CD4-positive, alpha-beta T cell treated with Interleukin-15 for 4 hours (primary cell): ENCODE measurements at places on chromosomes 7 and 10.

GRCh38 chr7:31102151-31102972 is 50.3 kb downstream of the ADCYAP1R1 start:
- no peak for DNase-seq

- DNase-seq, result no peak
Measured at GRCh38 chr10:75568450-75569130, 137.2 kb downstream of the LRMDA start.

- peak; percentile 47 for DNase-seq
Measured at GRCh38 chr7:26278770-26279169, 12.9 kb upstream of the SNX10 start.

DNA sequence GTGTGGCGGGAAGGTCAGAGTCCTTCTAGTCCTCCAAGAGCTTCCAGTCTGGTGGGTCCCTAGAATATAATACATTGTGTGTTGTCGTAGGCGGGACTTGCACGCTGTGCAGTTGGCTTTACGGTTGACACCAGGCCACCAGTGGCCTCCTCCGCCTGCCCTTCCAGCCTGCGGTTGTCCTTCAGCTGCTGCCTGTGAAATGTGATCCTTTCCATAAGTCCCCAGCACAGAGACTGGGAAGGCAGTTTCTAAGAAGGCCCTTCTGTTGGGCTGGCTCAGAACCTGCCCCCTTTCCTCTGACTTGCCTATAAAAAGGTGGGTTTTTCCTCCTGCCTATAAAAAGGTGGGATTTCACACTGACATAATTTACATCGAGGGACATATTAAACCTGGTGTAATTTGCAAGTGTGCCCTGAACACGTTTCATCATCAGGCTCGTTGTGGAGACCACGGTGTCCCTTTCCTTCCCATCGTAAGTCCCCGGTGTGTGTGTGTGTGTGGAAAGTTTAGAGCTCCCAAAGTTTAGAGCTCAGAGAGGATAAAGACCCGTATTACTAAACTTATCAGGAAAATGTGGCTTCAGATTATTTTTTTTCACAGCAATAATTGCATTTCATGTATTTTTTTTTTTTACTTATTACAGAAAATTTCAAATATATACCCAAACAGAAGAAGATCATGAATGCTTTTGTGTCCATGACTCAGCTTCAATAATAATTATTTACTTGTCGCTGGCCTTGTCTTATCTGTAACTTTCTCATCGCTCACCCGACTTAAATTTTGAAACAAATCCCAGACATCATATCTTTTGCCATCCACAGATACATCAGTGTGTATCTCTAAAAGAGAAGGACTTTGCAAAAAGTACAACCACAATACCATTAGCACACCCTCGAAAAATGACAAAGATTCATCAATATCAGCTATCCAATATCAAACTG is 45.1 kb downstream of the CUX1 start:
- DNase-seq, result no peak

DNA sequence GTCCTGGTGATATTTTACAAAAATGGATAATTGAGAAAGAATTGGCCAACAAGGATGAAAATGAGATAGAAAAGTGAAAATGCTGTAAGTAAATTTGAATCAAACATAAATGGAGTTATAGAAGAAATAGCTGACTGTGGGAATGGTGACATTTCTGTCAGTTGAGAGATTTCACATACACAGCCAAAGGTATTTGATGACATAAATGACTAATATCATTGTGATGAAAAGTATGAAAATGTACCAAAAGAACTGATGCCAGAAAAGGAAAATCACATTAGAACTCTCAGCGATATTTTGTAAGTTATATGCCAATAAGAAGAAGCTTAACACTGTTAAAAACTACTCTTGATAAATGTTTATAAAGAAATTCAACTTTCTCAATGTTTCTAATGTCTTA is 54.9 kb downstream of the TFPI2 start:
- no peak for DNase-seq

GRCh38 chr7:147161405-147161804 is 1044.8 kb downstream of the CNTNAP2 start:
- DNase-seq, result no peak

DNA sequence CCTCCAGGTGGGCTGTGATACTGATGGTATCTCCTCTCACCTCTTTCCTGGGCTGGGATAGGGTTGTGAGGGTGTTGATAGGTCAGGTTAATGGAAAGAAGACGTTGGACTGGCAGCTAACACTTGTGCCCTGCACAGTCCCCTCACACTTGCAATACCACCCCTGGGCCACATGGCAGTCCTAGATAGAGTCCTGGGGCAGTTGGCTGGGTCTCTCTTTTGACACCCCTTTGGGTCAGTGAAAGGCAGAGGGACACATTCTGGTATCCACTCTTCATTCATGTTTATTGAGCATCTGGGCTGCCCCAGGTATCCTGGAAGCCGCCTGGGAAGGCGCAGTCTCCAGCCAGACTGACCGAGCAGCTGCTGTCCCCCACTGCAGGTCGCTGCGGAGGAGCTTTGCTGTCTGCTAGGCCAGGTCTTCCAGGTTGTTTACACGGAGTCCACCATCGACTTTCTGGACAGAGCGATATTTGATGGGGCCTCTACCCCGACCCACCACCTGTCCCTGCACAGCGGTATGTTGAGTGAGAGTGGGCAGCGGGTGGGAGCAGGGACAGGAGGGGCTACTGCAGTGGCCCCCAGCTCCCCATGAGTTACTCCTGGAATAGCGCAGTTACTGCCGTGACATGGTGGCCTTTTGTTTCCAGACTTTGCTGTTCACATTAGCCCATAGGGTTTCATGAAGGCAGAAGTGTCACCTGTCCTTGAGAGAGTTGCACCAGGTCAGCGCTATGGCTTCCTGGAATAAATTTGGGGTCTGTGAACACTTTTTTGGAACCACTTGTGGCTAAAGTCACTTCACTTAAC is 19.1 kb downstream of the NACAD start:
- DNase-seq, result no peak

DNA sequence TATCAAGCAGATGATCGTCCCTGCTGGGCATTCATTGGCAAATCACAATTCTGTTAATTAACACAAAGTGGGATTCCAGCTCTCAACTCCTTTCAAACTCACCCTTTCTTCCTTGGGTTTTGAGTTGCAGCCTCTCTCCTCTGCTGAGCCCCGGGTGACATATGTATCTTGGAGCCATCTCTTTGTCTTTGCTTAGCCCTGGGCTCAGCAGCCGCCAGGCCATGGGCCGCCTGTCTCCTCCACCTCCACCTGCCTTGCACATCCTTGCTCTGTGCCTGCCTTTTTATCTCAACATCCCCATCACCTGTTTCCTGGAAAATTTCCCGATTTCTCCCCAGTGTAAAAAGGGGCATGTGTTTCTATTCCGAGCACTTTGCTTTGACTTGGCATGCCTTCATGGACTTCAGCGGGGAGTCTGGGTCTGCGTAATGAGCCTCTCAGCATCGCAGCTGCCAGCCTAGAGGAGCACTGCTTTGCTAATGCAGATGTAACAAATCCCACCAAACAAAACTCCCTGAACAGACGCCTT is 141.3 kb upstream of the AGK start:
- DNase-seq, result no peak

GRCh38 chr7:117127585-117128168 is 174.4 kb downstream of the ST7 start:
- peak; percentile 56 for DNase-seq

DNA sequence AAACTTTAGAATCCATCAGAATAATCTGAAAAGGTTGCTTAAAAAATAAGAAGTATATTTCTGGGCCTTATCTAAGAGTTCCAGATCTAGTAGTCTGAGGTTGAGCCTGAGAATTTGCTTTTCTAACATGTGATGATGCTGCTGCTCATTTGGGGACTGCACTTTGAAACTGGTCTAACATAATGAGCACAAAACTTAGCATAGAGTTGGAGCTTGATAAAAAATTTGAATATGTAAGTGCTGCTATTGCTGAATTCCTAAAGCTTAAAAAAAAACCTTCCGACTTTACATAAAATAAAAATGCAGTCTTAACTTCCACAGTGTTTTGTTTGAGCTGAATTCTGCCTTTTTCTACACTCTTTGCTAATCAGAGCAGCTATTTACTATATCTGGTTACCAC is 48.8 kb downstream of the GLCCI1 start:
- DNase-seq, result no peak

GRCh38 chr10:77104459-77104980 is 533.1 kb downstream of the KCNMA1 start:
- DNase-seq, result no peak

- no peak for DNase-seq
Measured at GRCh38 chr7:135143885-135144668, 3.8 kb upstream of the TMEM140 start.

DNA sequence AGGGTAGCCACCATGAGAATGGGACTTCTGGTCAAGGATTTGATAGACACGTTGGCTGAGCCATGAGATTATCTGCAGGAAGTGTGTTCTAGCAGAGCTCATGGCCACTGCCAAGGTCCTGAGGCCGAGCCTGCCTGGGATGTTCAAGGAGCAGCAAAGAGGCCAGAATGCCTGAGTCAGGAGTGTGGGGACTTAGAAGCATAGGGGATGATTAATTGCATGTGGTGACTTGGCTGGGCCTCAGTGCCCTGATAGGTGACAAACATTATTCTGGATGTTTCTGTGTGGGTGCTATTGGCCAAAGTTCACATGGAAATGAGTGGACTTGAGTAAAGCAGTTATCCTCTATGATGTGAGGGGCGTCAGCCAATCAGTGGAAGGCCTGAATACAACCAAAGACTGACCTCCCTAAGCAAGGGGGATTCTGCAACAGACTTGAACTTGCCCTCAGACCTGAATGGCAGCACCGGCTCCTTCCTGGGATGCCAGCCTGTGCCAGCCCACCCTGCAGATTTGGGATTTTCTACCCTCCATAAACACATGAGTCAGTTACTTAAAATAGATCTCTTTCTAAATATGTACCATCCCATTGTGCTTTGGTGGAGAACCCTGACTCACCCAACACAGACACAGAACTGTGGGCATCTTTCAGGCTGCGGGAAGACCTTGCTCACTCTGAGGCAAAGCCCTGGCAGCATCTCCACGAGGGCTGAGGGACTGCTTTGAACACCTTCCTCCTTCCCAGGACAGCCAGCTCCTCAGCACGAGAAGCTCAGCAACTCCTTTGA is 363.9 kb upstream of the MGMT start:
- no peak for DNase-seq

DNA sequence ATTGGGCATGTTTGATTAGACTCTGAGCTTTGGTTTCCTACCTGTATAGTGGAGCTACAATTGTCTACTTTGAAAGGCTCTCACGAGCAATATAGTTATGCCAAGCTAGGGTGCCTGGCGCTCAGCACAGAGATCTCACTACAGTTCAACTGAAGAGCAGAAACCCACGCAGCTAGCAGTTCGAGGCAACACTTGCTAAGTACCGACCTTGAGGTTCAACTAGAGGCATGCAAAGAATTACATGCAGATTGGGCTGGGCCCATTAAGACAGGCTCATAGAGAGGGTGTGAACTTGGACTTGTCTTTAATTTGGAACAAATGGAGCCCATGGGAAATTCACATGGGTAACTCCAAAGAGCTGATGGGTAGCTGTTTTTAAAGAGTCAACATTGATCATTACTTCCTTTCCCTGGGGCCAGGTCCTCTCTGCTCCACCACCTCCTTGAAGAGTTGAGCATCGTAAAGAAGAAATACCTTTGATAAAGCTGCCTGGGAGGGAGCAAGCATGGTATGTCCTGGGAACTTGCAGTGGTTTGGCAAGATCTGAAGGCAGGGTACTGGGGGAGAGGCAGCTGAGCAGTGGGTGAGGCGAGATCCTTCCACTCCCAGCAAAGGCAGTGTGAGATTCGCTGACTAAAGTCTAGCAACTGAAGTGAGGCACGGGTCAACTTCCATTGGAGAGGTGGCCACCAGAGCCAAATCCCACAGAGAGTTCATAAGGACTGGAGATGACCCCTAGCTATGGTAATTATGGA is 25.5 kb upstream of the AFAP1L2 start:
- DNase-seq, result no peak

DNA sequence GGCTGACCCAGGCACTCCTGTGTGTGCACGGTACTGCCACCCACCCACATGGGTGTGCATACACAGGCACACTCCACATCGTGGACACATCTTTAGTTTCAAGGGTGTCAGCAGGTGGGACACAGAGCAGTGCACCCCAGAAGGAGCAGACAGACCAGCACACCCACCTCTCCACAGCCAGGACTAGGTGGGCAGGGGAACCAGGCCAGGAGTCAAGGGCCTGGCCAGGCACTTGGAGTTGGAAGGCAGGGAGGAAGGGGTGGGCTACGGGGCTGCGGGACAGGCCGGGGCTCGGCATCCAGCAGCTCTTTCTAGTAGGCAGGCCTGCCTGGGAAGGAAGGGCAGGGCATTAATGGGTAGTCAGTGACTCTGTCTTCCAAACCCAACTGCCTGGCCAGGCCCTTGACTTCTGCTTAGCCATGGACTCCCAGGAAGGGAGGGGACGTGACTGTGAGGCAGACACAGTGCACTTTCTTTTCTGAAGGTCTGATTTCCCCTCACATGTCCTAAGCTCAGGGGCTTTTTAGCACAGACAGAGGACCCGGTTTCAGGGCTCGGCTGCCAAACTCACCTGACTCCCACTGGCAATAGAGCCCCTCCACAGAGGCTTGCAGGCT is 14.6 kb downstream of the RASGEF1A start:
- DNase-seq, result no peak

DNA sequence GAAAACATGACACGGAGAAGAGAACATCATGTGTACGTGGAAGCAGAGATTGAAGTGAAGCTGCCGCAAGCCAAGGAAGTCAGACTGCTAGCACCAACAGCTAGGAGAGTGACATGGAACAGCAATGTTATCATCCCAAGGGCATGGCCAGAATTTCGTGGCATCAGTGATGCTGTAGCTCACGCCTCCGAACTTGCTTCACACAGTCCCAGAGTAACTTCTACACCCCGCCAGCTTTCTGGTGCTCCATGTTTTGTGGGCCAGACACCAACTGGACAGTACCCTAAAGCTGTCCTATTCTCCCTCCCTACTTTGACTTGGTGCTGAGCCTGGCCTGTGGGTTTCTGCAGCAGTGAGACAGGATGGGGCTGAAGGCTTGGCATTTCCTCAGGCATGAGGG is 33.0 kb upstream of the EMX2 start:
- no peak for DNase-seq

- no peak for DNase-seq
Measured at GRCh38 chr7:50821457-50822008, 38.8 kb upstream of the GRB10 start.

DNA sequence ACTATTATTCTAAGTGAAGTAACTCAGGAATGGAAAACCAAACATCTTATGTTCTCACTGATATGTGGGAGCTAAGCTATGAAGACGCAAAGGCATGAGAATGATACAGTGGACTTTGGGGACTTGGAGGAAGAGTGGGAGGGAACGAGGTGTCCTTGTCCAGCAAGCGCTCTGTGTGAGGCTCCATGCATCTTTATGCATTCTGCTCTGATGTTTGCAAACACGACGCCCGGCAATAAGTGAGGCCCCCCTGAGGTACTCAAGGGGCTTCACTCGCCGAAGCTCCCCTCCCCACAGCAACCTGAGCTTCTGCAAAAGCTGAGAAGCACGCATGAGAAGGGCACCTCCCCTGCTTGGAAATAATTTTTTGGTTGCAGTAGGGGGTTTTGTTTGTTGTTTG is 103.3 kb downstream of the LHPP start:
- DNase-seq, result no peak

GRCh38 chr10:98016772-98017475 is 13.5 kb downstream of the CRTAC1 start:
- no peak for DNase-seq
